ENCODE measurements at places on chromosomes 3 and 15.

DNA sequence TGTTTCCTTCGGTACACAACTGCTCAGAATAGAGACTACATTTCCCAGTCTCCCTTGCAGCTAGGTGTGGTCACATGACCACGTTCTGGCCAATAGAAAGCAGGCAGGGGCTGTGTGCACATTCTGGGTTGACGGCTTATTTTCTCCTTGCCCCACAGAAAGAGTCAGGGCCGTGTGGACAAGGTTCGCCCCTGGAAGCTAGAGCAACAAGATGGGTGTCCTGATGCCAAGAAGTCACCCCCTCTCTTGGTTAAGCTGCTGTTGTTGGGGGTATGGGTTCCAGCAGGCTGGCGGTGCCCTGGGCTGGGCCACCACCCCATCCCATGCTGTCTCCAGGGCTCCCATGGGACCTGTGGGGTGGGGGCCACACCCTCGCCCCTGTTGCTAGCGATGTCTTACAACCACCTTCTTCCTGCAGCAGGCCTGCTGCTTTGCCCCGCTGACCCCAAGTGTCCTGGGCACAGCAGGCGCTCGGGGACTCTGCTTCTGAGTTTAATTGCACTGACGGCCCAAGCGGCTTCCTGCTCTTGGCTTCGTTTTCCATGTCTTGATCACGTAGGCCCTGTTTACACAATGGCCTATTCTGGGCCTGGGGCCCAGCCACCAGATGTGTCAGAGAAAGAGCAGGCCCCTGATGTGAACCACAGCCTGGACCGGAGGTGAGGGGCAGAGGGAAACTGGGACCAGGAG, 24.9 kb downstream of the ABTB1 start:
- peak; percentile 95 for DNase-seq

GRCh38 chr3:45592830-45593707, 1.5 kb upstream of the LIMD1 start:
- DNase-seq: peak; percentile 98

DNA sequence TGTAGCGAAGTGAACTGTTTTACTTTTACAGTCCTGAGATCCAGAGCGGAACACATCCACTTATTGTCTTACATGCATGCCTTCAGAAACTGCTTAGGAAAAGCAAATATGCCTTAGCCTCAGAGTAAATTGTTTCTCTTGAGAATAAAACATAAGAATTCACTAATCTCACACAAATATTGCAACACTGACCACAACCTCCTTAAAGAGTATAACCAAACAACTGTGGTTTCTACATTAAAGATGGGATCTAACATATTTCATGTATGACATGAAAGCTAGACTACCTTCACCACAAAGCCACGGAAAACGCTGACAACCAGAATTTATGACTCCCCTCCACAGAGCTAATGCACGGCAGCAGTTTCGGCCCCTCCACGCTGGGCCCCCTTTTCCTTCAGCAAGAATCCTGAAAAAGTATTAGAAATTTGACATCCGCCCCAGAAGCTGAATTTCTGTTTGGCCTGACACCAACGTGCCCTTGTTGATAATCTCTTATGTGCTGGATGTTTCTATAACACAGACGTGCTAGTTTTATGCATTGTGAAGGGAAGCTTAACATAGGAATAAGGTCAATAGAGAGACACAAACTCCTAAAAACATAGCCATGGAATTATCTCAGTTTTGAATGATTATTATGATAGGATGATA, 84.6 kb downstream of the GREM1 start:
- no peak for DNase-seq

DNA sequence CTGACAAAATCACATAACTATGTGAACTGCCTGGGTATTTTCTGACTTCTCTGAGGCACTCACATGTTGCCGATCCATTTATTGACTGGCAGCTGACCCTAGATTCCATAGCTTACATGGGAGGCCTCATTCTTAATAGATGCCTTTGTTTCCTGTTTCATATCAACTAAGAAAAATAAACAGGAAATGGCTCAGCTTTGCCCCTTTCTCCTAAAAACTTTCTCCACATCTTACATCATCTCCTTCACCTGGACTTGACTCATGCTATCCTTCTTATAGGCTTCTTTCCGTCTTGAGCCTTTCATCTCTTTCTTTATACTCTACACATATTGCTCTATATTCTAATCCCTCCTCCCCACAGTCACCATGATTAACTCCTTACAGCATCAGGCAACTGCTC, 38.0 kb downstream of the TXNRD3 start:
- DNase-seq: no peak

- DNase-seq: no peak
Observed at GRCh38 chr3:129618186-129618820, 11.8 kb upstream of the PLXND1 start.

GRCh38 chr3:10170915-10171478, 6.3 kb downstream of the IRAK2 start:
- no peak for DNase-seq

DNA sequence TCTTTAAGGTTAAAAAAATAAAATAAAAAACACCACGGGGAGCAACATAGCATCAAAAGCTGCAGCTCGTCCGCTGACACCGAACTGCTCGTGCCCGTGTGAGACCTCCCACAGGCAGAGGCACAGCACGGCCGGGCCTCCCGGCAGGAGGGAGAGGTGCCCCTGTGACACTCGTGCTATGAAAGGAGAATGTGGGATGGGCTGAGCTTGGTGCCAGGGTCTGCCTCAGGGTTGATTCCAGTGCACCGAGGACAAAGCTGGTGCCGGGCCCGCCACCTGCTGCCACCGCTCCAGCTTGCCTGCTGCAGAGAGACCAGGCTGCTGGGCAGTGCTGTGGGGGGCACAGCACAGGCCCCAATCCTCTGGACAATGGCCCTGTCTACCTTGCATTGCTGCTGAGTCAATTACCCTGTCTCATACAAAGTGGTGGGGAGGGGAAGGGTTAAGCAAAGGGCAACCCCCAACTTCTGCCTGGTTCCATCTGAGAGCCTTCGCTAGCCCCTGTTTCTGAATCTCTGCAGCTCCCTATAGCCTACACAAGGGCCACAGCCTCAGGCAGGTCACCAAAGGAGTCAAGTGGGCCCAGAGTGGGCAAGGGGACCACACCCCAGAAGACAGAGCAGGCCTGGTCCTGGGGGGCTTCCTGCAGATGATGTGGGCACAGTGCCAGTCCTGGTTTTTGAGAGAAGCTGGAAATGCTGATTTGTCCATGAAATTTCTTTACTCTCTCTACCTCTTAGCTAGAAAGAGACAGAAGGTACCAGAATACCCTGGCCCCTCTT, 74.0 kb upstream of the SNRPA1 start:
- DNase-seq: no peak

DNA sequence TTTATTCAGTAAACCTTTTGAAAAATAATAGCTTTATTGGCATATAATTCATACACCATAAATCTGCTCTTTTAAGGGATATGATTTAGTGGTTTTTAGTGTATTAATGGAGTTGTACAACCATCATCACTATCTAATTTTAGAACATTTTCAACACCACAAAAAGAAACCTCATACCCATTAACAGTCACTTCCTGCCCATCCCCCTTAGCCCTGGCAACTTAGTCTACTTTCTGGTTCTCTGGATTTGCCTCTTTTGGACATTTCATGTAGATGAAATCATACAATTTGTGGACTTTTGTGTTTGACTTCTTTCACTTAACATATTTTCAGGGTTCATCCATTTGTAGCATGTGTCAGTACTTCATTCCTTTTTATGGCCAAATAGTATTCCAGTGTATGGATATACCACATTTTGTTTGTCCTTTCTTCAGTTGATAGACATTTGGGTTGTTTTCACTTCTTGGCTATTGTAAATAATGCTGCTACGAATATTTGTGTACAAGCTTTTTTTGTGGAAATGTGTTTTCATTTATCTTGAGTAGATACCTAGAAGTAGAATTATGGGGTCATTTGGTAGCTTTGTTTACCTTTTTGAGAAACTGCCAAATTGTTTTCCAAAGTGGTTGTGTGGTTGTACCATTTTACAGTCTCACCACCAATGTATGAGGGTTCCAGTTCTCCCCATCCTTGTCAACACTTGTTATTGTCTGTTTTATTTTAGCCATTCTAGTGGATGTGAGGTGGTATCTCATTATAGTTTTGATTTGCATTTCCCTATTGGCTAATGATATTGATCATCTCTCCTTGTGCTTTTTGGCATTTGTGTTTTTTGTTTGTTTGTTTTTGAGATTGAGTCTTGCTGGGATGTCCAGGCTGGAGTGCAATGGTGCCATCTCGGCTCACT, 45.8 kb downstream of the SMAD3 start:
- DNase-seq: no peak

DNA sequence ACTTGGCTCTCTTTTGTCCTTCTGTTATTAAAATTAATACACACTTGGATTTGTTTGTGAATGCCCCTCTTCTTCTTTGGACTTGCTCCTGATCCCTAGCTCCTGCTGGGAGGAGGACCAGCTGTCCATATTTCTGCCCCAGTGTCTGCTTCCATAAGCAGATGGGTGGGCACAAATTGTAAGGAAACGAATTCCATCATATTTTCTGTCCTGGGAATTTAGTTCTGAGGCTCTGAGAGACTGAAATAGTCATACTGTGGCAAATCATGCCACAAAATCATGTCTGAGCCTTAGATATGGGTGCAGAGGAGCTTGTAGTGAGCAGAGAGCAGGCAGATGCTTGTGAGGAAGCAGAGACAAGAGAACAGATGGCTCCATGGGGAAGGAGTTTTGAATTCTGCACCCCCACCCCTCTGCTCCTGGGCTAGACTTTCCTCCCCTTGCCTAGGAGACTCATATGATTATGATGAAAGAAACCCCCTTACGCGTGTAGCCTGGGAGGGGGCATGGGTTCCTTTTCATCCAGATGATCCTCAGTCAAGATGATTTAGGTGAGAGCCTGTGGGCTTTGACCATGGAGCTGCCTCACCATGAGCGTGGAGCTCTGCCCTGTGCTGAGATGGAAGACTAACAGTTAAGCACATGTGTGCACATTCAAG, 50.6 kb downstream of the SV2B start:
- DNase-seq: no peak

DNA sequence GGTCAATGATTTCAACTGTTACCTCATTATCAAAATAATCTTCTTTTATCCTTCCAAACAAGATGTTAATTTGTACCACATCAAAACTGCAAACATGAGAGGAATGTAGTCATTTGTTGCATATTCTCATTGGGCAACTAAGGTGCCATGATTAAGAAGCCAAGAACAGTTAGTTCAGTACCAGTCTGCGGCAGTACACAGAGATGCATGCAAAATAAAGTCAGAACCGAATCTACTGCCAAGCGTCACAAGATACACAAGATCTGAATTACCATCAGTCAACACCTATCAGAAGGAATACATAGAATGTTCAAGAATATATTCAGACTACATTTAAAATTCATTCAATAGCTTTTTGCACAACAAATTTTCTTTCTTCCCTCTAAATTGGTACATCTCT, 127.6 kb upstream of the SPATA12 start:
- DNase-seq: no peak

DNA sequence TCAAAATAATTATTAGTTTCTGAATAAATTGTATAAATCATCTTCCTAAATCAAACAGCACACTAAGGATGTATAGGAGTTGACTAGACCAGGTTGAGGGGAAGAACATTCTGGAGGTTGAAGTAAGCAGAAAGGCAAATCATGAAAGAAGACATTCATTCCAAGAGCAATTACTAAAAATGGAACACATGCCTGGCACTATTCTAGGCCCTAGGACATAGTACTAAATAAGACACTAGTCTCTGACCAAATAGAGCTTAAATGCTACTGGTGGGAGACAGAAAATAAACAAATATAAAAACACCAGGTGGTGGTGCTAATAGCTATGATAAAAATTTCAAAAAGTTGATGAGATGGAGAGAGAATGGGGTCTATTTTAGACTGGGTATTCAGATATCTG, 190.1 kb downstream of the TBC1D5 start:
- DNase-seq: no peak

DNA sequence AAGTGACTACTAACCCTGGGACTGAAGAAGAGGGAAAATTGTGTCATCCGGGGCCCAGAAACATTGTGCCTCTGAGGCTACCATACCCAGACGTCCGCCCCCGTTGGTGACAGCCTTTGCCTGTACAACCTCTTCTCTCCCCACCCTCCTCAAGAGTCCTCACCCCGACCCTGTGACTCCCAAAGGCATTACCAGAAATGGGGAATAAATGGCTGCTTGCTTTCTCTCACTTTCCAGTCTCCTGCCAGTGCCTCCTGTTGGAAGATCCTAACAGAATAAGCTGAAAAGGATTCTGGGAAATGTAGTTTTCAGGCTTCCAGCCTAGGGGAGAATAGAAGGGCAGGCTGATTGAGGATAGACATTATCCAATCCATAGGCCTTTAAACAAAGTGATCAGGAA, 30.8 kb upstream of the SLC25A36 start:
- no peak for DNase-seq

- DNase-seq: no peak
Observed at GRCh38 chr3:150180334-150180733, 209.6 kb upstream of the PFN2 start.

DNA sequence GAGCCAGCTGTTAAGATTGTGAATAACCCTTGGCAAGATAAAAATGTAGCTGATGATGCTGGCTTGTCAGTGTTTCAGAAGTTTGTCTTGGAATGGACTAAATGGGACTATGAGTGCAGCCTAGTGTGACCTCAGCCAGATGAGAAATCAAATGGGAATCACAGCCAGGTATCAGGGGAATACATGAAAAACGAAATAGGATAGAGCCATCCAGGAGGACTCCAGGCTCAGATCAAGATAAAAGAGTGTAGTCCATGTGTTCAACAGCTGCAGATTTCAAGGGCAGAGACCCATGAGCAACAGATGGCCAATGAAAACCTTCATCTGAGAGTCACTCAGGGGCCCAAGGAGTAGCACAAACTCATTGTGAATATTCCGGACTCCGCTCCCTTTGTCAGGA, 1080.9 kb upstream of the CADM2 start:
- DNase-seq: no peak

- DNase-seq: no peak
Observed at GRCh38 chr3:184496933-184497332, 64.7 kb upstream of the EPHB3 start.

DNA sequence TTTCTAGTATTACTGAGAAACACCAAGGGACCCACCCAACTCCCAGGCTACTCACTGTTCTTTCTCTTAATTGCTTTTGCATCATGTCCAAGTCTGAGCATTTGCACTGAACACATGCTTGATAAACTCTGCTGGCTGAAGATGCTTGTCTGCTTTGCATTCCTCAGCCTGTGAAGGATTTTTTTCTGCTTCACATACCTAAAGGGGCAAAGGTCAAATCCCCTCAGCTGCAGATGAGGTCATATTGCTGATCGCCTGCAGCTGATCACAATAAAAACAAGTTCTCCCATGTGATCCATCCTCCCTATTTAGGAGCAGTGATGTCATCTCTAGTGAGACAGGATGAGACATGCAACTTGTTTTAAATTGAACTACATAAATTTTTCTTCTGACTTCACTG, 84.6 kb upstream of the DCBLD2 start:
- DNase-seq: no peak

DNA sequence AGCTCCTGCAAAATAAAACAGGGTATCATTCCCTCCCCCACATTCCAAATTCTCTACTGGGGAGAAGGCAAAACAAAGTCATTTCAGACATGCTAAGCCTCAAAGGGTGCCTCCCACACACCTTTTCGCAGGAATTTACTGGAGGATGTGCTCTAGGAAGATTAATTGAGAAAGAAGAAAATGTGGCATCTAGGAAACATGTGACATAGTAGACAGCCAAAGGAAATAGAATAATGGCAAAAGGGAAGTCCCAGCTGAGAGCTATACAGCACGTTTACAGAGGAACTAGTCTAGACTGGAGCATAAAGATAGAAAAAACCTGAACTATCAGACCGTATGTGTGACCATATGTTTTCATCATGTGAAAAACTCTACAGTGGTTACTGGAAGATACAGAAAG, 58.8 kb upstream of the MELTF start:
- DNase-seq: no peak
